T follicular helper cell (primary cell): ENCODE measurements at places on chromosomes 1 and 21.
A peak's percentile ranks its signal among the peaks of the same experiment; 100 is the strongest.

DNA sequence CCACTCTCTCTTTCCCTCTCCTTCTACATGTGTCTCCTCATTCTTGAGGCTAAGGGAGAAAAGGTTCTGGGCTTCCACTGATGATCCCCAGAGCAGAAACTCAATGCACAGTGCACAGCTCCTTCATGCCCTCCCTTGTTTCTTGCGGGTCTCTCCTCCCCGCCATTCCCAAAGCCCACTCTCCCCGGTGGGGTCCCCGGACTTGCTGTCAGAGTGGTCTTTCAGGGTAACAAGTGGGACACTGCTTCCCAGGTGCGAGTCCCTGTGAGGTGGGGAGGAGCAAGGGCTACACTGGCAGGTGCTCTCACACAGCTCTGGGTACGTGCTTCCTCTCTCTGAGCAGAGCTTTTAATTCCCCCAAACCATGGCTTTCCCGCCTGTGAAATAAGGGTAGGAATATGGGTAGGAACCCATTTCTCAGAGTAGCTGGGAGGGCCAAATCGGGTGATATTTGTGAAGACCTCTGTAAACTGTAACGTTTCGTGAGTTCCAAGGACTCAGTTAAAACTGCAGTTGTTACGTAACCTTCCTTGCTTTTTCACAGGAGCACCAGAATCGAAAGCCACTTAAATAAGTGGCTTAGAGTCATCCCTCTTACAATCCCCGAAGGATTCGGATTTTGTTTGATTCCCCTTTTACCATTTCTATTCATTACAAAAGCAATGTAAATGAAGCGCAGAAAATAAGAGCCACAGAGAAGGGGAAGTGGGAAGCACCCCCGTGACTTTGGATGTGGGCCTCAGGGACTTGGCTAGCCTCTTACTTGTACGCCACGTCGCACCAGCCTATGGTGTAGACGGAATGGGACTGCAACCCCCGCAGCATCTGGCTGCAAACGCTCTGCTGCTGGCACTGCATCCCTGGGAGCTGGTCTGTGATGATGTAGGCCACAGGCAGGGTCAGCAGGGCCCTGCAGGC is 6.2 kb downstream of the PGLYRP3 start:
- no peak for DNase-seq

- DNase-seq: no peak
Measured at GRCh38 chr1:55632906-55633305, 417.7 kb upstream of the USP24 start.

- DNase-seq: no peak
Measured at GRCh38 chr1:235710687-235711086, 61.1 kb upstream of the GNG4 start.

DNA sequence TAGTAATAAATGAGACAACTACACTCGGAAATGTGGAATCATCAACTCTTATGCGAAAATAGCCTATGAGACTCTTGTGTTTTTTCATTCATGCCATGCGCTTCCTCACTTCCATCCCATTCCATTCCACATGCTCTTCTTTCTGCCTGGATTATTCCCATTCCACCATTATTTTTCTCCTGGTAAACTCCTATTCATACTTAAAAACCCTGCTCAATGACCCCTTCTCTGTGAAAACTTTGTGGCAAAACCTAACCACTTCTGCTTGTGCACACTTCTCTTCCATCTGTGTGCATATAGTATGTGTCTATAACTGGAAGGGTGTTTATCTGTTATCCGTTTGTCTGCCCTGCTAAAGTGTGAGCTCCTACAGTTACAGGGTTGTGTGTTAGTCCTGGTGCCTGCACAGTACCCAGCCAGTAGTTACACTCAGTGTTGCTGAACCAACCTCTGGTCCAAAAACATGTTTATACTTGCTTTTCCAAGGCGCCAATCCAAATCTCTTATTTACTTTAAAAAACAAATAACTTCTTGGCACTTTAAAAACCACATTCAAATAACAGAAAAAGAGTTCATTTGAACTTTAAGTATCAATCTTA is 10.7 kb downstream of the EPHX1 start:
- no peak for DNase-seq

DNA sequence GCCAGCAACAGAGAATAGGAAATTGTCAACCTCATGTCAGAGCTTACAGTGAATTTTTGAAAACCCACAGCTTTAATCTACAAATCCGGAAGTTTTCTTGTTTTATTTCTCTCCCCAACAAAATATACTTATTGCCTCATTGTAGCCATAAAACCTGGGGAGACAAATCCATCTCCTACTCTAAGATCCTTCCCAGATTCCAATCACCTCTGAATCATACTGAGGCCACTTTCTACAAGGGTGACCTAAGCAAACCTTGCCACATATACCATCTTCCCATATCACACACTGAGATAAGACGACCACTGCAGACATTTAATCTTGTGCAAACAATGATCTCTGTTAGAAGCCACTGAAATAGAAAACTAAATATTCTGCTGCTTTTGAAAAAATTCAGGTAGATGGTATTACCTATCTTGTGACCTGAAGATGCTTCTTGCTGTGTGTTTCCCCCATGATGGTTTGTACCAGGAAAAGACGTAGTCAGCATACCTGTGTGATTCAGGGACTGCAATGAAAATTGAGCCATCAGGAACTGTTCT is 171.5 kb upstream of the DUSP10 start:
- DNase-seq: no peak

DNA sequence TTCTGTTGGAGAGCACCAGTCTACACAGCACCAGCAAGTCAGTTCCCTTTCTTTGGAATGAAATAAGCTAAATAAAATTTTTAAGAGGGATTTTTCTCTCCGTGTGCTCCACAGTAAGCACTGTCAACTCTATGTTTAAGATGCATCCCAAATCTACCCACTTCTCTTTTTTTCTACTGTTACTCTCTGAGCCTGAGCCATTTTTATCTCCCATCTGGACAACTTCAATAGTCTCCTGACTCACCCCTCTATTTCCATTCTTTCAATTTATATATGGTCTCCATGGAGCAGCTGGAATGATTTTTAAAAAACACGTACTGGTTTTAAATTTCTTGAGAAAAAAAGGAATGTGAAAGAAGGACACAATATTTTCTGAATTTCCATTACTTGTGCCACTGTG is 24.7 kb upstream of the CCT8 start:
- DNase-seq: no peak

GRCh38 chr1:94954263-94955220 is 27.6 kb upstream of the CNN3 start:
- DNase-seq: no peak

DNA sequence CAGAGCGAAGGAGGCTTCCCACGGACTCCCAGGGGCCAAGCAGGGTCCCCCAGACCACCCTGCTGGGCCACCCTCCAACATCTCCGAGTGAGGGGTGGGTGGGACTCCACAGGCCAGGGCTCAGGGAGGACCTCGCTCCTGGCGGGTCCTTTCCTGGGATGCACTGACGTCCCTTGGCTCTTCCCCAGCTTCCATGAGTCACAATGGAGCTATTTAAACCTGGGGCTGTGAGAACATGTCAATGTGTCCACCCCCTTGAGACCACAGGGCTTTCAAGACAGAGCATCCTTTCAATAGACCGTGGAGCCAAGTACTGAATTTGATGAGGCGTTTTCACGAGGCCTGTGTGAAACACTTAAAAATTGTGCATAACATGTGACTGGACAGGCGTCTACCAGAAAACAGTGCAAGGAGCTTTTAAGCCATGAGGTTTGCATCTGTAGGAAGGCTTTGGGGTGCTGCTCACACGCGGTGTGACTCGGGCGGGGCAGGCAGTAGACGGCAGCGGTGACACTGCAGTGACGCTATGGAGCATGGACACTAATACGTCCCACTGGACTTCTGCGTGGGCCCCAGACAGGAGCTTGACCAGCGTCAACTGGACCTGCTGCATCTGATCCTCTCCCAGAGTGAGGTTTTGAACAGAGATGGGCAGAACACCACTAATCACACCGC is 24.1 kb upstream of the NPHP4 start:
- DNase-seq: no peak

GRCh38 chr1:217471403-217471802 is 159.5 kb downstream of the GPATCH2 start:
- DNase-seq: no peak

GRCh38 chr1:23585321-23586022 is 26.2 kb upstream of the ID3 start:
- DNase-seq: no peak

DNA sequence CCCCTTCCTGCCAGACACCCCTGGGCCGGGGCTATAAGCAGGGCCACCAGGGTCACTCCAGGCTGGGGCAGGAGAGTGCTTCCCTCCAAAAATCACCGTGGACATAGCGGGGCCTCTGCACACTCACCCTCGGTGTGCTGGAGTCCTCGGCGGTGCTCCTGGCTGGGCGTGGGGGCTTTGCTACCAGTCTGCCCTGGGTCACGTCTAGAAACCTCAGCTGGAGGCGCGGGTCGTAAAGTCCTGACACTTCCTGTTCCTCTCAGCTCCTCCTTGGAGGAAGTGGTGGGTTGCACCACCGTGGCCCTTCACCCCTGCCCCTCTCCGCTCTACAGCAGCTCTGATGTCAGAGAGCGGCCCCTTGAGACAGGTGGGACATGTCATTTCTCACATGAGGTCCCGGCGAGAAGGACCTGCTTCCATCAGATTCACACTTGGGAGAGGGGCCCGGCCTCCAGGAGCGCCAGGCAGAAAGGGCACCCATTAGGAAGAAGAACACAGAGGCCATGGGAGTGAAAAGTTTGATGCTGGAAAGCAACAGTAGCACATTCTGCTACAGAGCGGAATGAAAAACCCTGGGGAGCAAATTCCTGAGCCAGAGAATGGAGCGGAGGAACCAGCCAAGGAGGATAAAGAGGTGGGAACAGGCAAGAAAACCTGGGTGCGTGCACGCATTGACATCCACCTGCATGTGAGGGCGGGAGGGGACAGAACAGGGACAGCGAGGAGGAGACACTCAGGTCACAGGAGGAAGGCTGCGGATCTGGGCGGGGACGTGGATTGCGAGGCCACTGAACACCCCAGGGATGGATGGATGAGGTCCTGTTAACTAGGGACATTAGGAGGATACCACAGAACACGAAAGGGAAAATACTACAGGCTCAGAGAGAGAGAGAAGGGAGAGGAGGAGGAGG is at the start of gene ITGB2:
Gene ITGB2 (minus strand): TSS at position 206 of the 911 bp plus-strand sequence. CDS start 10,117 bp downstream, outside the sequence.
- peak; percentile 28 for DNase-seq

DNA sequence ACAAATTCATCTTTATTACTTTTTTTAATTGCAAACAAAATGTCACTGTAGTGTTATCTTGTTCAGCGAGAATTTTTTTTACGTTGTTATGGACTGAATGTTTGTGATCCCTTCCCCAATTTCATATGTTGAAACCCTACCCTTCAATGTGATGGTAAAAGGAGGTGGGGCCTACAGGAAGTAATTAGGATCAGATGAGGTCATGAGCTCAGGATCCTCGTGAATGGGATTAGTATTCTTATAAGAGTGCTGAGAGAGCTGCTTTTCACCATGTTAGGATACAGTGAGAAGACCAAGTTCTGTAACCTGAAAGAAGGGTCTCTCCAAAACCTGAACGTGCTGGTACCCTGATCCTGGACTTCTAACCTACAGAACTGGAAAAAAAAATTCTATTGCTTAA is 646.0 kb upstream of the TMPRSS15 start:
- DNase-seq: no peak

GRCh38 chr21:29817450-29817849 is 122.3 kb downstream of the GRIK1 start:
- no peak for DNase-seq

- no peak for DNase-seq
Measured at GRCh38 chr1:167587872-167588271, 34.3 kb upstream of the CREG1 start.

DNA sequence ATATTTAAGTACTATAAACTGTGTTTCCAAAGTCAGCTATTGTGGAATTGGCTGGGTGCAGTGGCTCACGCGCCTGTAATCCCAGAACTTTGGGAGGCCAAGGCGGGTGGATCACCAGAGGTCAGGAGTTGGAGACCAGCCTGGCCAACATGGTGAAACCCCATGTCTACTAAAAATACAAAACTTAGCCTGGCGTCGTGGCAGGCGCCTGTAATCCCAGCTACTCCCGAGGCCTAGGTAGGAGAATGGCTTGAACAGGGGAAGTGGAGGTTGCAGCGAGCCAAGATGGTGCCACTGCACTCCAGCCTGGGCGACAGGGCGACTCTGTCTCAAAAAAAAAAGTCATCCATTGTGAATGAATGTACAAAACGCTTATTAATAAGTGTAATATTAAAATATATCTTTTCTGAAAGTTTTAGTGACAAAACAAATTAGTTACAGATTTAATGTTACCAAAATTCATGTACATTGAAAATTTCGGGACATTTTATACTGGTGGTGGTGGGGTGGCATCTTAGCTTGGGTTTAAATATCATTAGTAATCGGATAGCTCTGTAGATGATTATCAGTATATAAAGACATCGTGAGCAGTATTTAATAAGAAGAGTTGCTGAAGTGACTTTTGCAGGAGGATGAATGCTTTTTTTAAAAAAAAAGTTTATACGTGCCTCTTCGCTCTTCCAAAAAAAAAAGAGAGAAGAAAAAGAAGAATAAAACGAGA is 503 bp upstream of the SRSF11 start:
- no peak for DNase-seq

- DNase-seq: no peak
Measured at GRCh38 chr1:15573477-15573876, 11.4 kb downstream of the AGMAT start.

GRCh38 chr1:233513431-233513830 is 100.5 kb upstream of the KCNK1 start:
- no peak for DNase-seq

- DNase-seq: no peak
Measured at GRCh38 chr1:83682132-83682531, 316.8 kb downstream of the TTLL7 start.

- DNase-seq: no peak
Measured at GRCh38 chr1:78408810-78409209, 82.0 kb upstream of the PTGFR start.

DNA sequence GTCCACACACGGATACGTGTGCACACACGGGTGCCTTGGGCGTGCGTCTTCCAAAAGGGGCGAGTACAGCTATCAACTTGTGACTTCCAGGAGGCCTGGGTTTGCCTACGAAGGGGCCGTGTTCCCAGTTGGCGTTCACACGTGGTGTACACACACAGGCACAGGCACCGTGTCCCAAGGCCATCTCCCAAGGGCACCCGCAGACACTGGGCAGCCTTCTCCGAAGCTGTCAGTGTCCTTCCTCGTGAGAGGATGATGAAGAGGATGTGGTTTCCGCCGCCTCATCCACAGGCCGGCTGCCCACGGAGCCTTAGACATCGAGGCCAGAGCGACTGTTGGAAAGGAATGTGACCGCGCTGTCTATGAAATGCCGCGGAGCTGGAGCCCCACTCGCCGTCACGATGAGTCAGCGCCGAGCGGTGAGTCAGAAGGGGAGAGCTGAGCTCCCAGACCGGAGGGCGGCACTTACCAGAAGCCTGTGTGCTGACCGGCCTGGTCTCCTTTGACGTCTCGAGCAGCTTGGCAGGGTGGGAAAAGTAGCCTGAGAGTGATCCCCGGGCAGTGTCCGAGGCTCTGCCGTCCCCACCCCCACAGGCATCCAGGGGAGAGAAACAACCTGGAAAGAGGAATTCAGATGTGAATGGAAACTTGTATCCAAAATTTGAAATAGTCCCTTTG is 141.4 kb upstream of the ARHGEF16 start:
- DNase-seq: no peak

DNA sequence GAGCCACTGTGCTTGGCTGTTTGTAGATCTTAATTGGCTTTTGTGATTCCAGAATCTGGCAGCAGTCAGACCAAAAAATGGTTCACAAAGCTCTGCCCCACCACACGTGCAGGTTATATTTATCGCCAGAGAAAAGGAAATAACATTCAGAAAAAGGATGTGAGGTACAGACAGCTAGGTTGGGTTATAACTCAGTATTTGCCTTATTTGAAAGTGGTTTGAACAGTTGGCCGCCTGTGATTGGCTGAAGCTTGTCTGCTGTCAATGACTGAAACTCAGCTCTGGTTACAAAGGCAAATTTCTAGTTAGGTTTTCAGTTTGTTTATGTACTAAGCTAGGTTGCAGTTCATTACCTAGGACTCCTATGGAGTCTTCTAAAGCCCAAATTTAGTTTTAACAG is 9.6 kb downstream of the SH3BGR start:
- no peak for DNase-seq
